ENCODE measurements at places on chromosomes 3 and 15.

DNA sequence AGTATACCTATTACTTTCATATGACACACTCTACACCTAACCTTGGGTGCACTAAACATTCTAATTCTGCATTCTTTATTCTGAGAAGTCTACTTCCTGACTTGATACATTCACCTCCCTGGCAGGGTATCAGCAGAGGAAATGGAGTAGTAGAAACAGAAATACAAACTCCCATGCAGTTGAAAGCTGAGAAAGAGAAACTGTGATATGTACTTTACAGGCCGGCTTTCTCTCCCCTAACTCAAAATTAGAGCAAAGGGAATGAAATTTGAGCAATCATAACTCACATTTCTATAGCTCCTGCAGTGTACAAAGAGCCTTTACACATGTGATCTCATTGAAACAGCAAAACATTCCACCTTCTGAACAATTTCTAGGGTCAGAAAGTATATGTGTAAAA, 135.5 kb upstream of the COL8A1 start:
- no peak for DNase-seq

DNA sequence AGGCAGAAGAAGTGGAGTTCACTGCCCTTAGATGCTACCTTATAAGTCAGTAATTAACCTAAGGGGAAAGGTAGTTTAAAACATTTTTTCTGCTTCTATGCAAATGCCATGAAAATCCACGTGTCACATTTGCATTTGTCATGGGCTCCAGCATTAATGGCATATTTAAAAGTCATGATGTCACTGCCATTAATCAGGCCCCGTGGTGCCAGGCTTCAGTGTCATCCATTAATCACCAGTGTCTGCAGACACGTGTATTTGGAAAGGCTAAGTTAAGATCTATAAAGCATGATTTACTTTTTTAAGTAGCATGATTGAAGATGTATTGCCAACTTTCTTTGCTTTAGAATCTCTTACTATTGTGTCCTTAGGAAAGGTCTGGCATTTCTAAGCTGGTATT, 857.8 kb downstream of the TUSC7 start:
- DNase-seq = no peak

- no peak for DNase-seq
Measured at GRCh38 chr3:13532085-13532484, 16.8 kb upstream of the FBLN2 start.

- DNase-seq = peak; percentile 86
Measured at GRCh38 chr3:126569390-126569975, 10.8 kb upstream of the C3orf22 start.

- no peak for DNase-seq
Measured at GRCh38 chr3:7630925-7631324, 770.0 kb downstream of the GRM7 start.

- peak; percentile 47 for DNase-seq
Measured at GRCh38 chr3:156535162-156535627, 19.7 kb downstream of the SSR3 start.

DNA sequence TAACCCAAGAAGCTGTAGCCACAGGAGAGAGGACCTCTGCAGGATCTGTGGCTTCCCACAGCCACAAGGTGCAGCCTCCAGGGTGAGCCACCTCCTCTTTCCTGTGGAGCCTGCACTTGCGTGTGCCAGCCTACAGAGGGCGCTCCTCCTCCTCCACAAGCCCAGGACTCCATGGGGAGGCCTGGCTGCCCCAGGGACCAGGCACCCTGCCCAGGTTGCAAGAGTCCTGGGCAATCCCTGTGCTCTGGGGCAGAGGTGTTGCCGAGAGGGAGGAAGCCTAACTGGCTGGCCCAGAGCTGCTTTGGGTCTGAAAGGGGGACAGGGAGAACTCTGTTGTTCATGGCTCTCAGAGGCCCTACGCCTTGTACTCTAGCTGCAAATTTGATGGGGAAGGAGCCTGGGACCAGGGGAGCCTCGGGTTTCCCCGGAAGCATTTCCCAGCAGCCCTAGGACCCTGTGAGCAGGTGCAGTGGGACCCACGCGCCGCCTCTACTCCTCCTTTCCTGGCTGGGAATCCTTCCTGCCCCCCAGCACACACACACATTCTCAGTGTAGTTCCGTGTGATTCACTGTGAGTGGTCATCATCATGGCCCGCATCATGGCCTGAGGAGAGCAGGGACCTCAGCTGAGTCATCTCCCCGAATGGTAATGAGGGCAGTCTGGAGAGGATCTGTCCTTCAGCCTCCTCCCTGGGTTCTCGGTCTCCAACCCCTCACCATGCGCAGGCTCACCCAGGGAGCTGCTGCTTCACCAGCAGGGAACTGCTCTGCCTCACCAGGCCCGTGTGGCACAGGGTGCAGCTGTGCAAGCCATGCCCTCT, 24.3 kb downstream of the TBC1D21 start:
- DNase-seq = peak; percentile 54

GRCh38 chr15:51735228-51736010, 2.0 kb downstream of the LYSMD2 start:
- peak; percentile 48 for DNase-seq

DNA sequence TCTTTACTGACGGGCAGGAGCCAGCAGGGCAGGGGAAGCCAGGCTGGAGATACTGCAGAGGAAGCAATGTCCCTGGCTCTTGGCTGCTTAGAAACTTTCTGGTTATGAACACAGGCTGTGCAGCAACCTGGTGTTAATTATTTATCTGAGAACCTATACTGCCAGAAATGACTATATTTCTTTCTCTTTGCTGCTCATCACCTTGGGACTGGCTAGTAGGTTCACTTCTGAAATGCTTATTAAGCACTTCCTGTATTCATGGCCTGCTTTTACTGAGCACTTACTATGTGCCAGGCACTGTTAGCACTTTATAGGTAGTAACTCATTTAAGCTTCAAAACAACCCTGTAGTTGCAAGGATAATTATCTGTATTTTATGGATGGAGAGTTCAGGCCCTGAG, 57.6 kb downstream of the RAB11A start:
- no peak for DNase-seq

All from cerebellar cortex (tissue), 1 donor.